ENCODE measurements at places on chromosomes 1 and 21.

DNA sequence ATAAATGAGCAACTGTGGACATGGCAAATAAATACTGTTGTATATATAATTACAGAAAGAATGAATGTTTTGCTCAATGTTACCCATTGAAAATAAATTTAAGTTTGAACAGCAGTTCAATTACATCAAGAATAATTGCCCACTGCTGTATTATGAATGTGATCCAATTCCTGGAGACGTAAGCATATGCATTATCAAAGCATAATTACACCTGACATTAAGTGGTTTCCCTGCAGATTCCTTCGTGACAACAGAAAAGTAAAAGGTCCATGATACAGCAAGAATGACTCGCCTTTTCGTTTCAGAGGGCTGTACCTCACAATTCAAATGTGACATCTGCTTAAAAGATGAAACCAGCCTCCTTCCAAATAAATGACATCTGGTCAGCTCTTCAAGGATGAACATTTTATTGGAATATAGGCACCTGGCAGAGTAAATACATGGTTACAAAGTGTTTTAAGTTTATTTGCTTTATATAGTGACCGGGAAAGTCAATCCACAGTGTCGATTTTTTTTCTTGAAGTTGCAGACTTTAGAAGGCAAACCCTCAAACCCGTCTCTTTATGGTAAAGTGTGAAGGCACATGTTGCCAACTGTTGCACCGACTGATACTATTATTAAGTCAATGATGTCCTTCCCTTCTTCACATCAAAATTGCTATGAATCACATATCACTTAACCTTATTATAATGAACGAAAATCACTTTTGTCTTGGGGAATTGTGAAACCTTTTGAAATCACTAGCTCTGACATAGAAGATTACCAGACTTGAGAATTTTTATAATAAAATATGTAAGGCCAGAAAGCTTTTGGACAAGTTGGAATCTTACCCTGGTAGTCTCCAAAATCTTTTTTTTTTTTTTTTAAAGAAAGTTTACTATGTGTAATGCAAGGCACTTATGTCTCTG is 36.2 kb upstream of the EDEM3 start:
- DNase-seq: no peak

DNA sequence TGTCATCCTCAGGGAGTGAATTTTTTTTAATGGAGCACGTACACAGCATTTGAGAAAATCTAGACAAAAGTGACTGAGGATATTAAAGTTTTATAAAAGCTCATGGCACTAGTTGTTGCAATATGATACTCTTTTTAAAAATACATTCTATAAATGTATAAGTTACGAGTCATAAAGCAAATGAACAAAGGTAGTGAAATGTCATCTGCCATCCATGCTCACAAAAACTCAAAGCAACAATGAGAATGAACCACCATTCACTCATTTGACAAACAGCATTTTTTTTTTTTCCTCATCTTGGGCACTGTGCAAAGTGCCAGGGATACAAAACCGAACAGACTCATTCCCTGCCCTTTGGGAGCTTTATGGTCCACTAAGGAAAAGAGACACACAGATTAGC is 38.7 kb downstream of the GPR137B start:
- DNase-seq: no peak

GRCh38 chr1:163570071-163570470 is 248.3 kb downstream of the NUF2 start:
- DNase-seq: no peak

DNA sequence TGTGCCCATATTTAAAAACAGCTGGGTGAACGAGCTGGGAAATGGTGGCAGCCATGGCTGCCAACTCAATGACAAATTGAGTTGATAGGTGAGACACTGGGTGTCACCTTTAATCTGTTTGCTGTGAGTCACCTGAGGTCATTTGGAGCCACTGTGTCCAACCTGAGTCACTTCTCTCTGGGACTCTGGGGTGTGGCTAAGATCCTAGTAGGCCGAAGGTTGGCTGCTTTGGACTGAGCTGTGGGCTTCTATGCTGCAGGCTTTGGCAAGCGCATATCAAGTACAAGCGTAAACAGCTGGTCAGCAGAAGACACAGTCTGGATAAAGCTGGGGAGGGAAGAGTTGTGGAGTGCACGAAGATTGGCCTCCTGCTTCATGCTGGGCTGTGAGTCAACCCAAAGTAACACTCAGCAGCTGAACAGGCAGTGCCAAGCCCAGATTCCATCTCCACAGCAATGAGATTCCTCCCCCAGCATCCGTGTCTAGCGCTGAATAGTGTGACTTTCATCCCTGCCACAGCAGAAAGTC is 24.0 kb downstream of the TEX35 start:
- DNase-seq: no peak

GRCh38 chr1:88169139-88169538 is 514.9 kb upstream of the PKN2 start:
- DNase-seq: no peak

- DNase-seq: no peak
These were observed 2.7 kb downstream of the RNASEL start for GRCh38 chr1:182586380-182586779.

DNA sequence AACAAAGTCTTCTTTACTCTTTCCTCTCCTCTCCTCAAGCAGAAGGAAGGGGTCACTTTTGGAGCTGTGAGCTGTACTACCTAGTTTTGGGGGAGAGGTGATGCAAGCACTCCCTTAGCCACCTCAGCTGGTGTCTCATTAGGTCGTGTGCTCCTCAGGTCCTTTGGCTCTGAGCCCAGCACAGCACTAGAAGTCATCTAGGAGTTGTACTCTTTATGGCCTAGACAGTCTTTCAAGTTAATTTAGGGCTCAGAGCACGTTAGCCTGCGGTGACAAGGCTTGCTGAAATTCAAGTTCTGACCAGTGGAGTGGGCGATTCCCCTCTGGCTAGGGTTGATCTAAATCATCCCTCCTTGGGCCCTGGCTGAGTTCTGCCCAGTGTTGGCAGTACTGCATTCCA is 48.0 kb upstream of the WDR26 start:
- DNase-seq: no peak

DNA sequence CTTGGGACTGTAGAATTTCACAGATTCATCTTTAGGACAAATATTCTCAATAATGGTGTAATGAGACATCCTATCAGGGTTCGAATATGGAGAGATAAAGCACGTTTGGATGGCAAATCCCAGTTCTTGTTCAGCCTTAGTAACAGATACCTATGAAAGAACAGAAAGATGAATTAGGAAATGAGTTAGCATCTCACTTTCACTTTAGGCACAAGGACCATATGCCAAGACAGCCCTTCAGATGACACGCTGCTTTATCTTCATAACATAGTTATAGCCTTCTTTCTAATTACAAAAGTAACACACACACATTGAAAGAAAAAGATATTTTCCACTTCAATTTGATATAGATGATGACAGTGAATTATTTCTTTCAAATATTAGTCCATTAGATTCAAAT is 173.6 kb downstream of the TGFBR3 start:
- no peak for DNase-seq

GRCh38 chr1:46158312-46159281 is 16.3 kb upstream of the TSPAN1 start:
- no peak for DNase-seq

DNA sequence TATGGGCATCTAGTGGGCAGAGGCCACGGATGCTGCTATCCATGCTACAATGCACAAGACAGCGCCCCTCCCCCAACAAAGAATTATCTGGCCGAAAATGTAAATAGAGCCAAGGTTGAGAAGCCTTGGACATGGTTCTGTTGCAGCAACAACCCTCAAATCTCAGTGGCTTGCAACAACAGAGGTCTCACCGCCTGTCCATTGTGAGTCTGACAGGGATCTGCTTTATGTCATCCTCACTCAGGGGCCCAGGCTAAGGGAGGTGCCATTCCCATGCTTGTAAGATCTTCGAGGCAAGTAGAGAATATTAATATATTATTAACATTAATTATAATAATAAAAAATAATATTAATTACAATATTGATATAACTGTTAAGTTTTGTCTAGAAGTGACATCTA is 9.5 kb upstream of the PITHD1 start:
- no peak for DNase-seq

GRCh38 chr21:44836666-44837471 is 19.0 kb upstream of the SUMO3 start:
- DNase-seq: no peak

DNA sequence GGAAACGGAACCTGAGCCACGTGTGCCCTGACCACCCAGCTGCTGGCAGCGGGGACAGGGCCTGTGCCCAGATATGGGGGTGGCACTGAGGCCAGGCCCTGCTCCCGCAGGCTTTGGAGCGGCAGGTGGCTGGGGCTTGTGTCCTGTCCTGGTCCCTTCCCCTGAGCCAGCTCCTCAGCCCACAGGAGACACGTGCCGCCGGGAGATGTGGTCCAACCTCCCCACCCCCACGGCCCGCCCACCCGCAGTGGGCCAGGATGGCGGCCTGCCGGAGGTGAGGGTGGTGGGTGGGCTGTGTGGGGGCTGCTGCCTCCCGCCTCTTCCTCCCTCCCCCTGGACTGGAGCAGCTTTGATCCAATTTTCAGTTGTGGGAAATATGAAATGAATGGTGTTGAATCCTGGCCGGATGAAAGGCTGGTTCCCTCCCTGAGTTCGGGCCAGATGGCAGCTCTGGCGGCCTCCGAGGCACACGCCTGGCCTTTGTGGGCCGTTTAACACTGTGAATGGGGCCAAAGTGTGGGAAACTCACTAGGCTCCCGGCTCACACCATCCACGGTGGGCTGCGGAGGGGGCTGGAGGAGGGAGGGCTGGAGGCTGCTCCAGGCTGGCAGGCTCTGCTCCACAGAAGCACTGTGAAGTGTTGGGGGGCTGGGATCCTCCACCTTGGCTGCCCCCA is 2.6 kb upstream of the HES5 start:
- no peak for DNase-seq

GRCh38 chr1:37393173-37394120 is 80.9 kb upstream of the ZC3H12A start:
- DNase-seq: no peak

GRCh38 chr1:12666141-12666735 is 22.4 kb downstream of the AADACL4 start:
- no peak for DNase-seq

- no peak for DNase-seq
These were observed 13.4 kb downstream of the CFAP74 start for GRCh38 chr1:1990222-1990621.

Measured in activated CD4-positive, alpha-beta T cell treated with anti-CD3 and anti-CD28 coated beads, Interleukin-2, amount 50 U/mL, for 4 hours (primary cell).